ENCODE measurements at places on chromosomes 5 and 9.

- DNase-seq = no peak
Measured at GRCh38 chr9:70106571-70106970, 62.9 kb downstream of the MAMDC2 start.

GRCh38 chr9:135905380-135906258 lies 1.7 kb downstream of the CAMSAP1 start:
- peak; percentile 30 for DNase-seq

- DNase-seq = peak; percentile 69
Measured at GRCh38 chr5:154197801-154198491, 7.4 kb downstream of the GALNT10 start.

- peak; percentile 7 for DNase-seq
Measured at GRCh38 chr9:126893079-126893478, 21.5 kb upstream of the RALGPS1 start.

GRCh38 chr5:59893429-59894227 lies at the start of gene PDE4D:
TSS of gene PDE4D (minus strand) at chr5:59893726.
- peak; percentile 73 for DNase-seq

- DNase-seq = no peak
Measured at GRCh38 chr5:68332080-68332451, 116.5 kb downstream of the PIK3R1 start.

- DNase-seq = no peak
Measured at GRCh38 chr9:129330711-129331492, 152.8 kb upstream of the IER5L start.

- no peak for DNase-seq
Measured at GRCh38 chr5:136766456-136766855, 401.1 kb upstream of the TRPC7 start.

- DNase-seq = peak; percentile 18
Measured at GRCh38 chr5:51829230-51829629, 446.0 kb downstream of the ISL1 start.

DNA sequence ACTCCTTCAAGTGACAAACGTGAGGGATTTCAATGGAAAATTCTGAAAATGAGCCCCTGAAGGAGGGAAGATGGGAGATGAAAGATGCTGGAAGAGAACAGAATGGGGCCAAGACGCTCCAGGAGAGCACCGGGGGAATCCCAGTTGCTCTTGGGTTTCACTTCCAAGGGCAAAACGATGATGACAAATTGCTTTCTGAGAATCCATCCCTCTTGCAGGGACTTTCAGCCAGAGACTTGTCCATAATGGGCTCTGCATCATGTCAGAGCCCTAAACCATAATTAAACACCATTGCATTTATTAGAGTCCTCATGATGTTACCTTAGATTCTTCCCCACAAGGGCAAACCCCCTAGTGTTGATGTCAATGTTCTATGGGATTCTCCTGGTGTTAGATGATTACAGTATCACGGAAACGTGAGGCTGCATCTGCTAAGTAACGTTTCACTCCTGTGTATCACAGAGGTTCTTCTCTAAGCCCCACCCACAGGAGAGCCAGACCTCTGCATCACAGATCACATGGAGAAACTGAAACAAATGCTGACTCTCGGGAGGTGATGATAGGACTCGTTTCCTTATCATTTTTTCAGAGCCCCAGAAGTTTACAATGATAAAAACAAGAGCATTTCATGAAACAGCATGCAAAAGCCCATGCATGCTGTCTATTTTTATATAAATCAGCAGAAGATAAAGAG lies 114.4 kb downstream of the TENT4A start:
- no peak for DNase-seq
